ENCODE measurements at places on chromosomes 5 and 9.

GRCh38 chr5:178360222-178360925 is 127.8 kb upstream of the PHYKPL start:
- no peak for DNase-seq

DNA sequence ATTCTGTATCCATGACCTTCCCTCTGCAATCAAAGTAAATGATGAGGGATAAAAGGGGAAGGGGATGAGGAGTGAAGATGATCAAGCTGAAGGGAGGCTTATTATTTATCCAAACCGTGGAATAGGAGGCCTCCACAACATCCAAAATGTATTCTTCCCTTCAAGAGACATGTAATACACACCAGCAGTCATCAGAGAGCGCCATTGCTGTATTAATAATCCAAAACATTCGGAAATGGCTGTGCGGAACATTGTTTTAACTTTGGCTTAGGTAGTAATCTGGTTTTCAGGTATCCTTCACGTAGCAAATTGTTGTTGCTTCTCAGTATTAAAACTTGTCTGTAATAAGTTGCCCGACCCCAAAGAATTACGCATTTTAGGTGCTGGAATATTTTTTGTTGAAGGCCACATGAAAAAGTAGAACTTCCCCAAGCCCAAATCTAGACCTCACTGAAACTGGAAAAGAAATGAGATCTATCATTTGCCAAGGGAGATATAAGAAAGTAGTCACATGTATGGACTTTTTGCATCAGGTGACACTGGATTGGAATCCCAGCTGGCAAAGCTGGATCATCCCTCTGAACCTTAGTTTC is 2.6 kb upstream of the BOD1 start:
- no peak for DNase-seq

DNA sequence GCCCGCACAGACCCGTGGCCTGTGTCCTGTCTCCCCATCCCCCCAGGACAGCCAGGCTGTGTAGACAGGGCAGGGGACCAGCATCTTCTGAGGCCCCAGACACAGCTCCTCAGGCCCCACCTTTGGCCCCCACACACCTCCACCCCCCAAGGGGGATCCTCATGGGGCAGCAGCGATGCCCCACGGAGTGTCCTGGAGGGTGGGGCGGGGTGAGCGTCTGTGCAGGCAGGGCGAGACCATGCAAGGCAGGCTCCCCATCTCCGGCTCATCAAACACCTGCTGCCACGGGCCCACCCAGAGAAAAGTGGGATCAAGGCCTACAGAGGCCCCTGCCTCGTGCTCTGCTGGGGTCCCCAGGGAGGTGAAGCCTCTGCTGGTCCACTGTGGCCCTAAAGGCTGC is 118.7 kb upstream of the FOXD4L5 start:
- no peak for DNase-seq

DNA sequence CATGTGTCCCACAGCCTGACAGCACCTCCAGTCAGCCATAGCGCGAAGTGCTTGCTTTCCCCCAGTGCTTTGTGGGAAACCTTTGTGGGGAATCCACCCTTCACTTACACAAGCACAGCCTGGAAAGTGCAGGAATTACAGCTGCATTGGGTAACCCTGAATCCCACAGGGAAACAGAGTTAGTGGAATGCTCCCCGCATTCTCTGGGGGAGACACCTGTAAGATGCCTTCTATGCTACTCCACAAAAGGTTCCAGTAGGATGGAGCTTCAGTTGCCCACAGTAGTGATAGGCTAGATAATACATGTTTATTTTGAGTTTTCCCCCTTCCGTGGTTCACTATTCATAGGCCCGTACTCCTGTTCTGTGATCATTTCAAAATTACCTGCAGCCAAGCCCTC is 60.3 kb downstream of the TLE4 start:
- DNase-seq, result no peak

GRCh38 chr5:143143973-143144372 is 259.5 kb downstream of the NR3C1 start:
- DNase-seq, result no peak

DNA sequence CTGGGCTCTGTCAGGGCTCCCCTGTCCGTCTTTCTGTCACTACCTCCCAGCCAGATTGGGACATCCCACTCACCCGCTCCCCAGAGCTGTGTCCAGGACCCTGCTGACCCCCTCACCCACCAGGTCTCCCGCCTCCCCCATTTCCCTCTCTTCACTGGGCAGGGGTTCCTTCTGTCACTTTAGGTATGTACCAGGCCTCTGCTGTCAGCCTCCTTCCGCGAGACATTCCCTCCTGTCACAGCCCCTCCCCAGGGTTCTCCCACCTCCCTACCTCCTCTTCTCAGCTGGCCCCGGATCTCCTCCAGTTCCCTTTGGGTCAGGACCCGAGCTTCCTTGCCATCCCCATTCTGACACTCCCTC is 488 bp downstream of the POLR1E start:
- DNase-seq, result no peak

DNA sequence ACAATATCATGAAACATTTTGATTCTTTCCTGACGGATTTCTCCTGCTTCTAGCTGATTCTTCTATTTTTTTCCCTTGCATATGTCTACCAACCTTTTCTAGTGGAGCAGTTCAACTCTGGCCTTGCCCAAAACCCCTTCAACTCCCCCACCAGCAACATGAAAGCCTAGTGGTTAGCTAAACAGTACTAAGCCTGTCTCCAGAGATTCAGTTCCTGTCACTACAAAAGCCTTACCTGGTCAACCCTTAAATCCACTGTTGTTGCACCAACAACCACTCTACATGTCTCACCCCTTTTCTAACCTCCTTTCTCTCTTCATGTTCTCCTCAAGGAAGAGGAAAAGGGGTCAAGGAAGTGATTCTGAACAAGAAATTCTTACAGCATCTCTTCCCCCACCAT is 74.8 kb upstream of the PIK3R1 start:
- DNase-seq, result no peak

- DNase-seq, result no peak
Measured at GRCh38 chr5:173736374-173736773, 119.9 kb upstream of the BOD1 start.

DNA sequence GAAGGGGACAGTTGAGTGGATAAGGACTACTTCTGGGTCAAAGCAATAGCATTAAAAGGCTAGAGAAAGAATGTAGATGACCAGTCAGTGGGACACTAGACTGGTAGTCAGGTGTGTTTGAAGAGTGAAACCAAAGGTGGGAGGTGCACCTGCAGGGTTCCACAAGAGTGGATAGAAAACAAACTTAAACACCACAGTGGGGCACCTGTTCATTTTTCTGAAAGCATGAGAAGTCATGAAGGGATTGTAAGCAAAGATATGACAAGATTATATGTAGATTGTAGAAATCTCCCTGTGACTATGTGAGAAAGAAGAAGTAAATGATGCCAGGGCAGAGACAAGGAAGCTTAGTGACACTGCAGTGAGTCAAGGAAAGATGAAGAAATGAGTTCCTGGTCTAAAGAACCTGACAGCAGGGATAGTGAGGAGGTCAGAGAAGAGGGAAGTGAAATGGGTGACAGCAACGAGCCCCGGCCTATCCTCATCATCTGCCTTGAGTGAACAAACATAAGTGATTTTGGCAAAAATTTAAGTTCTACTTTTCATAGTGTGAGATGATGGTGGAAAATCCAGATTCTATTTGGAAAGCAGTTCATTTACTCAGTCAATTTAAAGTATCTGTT is 296.9 kb downstream of the TLE4 start:
- no peak for DNase-seq

DNA sequence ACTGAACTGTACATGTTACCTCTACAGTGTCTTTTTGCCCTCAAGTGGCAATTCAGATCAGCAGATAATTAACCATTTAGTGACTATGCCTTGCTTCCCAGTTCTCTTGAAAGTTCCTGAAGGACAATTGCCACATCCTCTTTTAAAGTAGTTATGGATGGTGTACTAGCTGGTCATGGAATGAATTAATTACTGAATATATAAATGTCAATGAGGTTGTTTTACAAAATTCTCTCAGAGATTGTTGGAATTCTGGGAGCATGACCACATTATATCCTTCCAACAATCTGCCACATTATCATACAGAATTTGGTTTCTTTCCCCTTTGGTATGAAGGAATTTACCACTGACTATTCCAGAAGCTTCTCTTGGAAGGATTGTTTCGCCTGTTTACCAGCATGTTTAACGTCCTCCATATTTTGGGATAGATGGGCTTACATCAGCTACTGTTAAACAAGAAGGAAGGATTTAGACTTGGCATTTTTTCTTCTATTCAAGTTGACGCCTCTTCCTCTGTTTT is 176.4 kb downstream of the CD180 start:
- DNase-seq, result no peak

DNA sequence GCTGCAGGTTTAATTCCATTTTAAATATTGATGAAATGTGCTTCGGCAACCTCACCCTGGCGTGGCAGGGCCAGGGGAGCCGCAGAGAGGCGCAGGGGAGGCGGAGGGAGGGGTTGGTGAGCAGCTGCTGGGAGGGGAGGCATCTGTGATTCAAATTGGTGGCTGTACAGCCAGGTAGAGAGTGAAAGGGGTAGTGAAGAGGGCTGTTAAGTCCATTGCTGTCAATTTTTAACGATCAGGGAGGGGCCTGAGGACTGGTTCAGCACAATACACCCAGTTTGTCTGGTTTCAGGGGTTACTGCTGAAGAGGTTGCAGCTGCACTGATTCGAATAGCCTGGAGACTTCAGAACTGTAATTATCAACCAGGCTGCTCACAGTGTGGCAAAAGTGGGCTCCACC is 31.3 kb downstream of the LHX6 start:
- DNase-seq, result no peak

DNA sequence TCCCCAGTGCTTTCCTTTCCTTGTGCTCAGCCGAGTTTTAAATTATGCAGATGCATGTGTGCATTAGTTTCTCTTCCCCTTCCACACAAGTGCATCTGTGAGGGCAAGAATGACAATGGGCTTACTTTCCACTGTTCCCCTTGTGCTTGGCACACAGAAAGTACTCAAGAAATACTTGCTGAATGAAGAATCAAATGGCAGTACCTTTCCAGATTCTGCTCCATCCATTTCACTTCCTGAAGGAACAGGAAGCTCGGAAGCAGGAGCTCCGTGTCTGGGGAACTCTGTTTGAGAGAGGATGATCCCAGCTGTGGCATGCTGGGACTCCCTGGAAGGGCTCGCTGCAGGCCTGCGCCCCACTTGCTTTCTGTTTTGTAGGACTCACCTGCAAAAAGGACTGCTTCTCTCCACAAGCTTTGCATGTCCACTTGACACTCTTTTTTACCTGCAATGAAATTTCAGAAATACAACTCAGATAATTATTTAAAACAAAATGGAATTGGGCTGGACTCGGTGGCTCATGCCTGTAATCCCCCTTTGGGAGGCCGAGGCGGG is 5.5 kb downstream of the MRNIP start:
- no peak for DNase-seq

- no peak for DNase-seq
Measured at GRCh38 chr5:7871653-7872052, 2.7 kb downstream of the MTRR start.

GRCh38 chr9:134620751-134621557 is 20.6 kb upstream of the COL5A1 start:
- no peak for DNase-seq
